Hepatocyte (in vitro differentiated cells): ENCODE measurements at places on chromosomes 2 and 18. TPM values are rescaled to one million over a fixed set of nuclear protein-coding genes. Genes with fewer than 3 reads are reported as not detected.
A peak's percentile ranks its signal among the peaks of the same experiment; 100 is the strongest.

GRCh38 chr18:53603276-53603675 lies 621.2 kb downstream of the MBD2 start:
- DNase-seq = no peak

GRCh38 chr2:67709835-67710234 lies 312.7 kb downstream of the ETAA1 start:
- DNase-seq = no peak

GRCh38 chr18:7987284-7987976 lies 420.3 kb downstream of the PTPRM start:
- DNase-seq = no peak

DNA sequence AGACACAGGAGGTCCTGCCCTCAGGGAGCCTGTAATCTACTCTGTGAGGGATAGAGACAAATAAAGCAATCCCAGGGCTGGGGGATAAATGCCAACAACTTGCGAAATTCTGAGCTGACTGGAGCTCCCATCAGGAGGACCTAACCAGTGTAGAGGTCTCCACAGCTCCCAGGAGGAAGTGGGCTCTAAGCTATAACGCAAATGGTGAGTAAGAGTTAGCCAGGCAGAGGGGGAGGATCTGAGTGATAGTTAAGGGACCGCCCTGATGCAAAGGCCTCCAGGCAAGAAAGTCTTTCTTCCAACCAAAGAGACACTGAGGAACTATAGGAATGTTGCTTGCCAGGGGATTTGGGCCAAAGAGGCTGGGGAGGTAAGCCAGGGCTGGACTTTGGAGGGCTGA lies 16.0 kb upstream of the ZNF532 start:
- DNase-seq = no peak

DNA sequence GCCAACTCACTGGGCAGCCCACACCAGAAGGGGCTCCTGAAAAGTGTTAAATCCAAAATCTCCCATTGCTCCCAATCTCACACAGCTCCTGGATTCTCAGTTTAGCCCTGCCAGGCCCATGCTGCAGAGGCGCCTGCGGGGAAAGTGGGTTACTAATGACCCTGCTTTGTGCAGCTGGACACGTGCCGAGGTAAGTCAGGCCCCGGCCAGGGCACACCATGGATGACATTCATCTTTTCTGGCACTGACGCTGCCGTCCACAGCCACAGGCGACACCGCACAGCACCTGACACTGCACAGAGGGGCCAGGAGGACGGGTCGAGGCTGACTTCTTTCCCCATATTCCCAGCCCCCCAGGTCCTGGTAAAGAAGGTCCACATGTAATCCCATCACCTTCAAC lies 193.5 kb downstream of the EIPR1 start:
- no peak for DNase-seq

GRCh38 chr2:34547900-34548299 lies 948.8 kb upstream of the FAM98A start:
- no peak for DNase-seq

GRCh38 chr2:48771241-48772014 lies 15.9 kb upstream of the LHCGR start:
- DNase-seq = peak; percentile 28

- DNase-seq = peak; percentile 46
Measured at GRCh38 chr2:101330253-101330933, 21.9 kb upstream of the RNF149 start.

DNA sequence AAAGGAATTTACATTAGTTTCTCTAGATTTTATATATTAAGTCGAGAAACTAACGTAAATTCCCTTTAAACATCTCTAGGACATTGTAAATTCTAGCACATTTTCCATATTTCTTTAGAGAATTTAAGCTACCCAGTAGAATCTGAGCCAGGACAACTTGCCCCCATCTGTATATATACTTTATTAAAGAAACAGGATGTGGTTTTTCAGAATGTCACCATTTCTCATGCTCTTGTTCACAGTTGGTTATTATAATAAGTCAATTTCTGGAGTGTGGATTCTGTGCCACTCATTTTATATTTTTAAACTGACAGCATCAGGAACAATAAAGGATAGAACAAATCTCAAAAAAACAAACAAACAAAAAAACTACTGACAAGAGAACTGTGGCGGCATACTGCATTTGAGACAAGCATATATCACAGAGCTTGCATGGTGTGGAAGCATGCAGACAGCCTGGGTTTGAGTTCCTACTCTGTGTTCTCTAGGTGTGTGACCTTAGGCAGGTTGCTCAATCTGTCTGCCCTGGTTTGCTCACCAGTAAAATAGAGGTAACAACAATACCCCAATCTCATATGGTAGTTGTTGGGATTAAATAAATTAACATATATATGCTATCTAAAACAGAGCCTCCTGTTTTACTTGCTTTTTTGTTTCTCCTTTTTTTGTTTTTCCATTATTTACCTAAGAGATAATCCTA lies 61.4 kb upstream of the DNER start:
- no peak for DNase-seq

DNA sequence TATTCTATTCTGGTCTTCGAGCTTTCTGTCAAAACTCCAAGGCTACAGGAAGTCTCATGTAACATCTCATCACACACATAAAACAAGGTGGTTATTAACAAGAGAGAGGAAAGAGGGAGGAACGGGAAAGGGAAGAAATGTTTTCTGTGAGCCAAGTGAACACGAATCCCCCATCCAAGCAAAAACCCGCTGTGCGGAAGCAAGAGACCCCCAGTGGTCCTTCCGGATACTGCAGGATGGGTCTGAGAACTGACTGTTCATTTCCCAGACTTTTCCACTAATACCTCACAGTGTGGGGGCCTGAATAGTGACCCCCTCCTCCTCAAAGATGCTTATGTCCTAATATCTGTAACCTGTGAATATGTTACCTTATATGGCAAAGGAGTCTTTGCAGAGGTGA lies 19.0 kb upstream of the DIPK1C start:
- DNase-seq = peak; percentile 61

- DNase-seq = no peak
Measured at GRCh38 chr2:128613876-128614275, 295.2 kb upstream of the HS6ST1 start.

GRCh38 chr2:224147174-224147573 lies 108.1 kb upstream of the SERPINE2 start:
- peak; percentile 61 for DNase-seq

GRCh38 chr2:8380566-8380965 lies 301.3 kb upstream of the ID2 start:
- no peak for DNase-seq

DNA sequence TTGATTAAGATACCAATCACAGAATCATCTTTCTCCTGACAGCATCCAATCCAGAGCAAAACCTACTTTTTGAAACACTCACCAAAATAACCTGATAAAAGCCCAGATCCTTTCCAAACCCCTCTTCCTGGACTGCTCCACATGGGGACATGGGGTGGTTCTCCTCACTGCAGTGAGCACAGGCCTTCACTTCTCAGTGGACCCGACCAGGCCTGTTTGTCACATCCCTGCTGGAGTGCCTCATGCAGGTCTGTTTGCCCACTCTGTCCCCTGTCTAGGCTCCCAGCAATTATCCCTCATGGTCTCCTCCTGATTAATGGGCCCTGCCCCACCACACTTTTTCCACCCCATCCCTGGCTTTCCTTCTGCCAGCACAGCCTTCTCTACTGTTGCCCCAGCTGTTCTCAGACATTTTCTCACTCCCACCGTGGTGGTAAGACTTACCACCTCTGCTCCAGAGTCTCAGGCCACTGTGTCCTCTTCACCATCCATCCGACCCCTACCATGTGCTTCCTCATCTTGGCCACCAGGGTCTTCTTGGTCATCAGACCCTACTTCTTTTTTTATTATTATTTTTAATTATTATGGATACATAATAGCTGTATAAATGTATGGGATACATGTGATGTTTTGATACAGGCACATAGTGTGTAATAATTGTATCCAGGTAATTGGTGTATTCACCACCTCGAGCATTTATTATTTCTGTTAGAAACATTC lies 21.1 kb downstream of the MRPL30 start:
- DNase-seq = no peak

DNA sequence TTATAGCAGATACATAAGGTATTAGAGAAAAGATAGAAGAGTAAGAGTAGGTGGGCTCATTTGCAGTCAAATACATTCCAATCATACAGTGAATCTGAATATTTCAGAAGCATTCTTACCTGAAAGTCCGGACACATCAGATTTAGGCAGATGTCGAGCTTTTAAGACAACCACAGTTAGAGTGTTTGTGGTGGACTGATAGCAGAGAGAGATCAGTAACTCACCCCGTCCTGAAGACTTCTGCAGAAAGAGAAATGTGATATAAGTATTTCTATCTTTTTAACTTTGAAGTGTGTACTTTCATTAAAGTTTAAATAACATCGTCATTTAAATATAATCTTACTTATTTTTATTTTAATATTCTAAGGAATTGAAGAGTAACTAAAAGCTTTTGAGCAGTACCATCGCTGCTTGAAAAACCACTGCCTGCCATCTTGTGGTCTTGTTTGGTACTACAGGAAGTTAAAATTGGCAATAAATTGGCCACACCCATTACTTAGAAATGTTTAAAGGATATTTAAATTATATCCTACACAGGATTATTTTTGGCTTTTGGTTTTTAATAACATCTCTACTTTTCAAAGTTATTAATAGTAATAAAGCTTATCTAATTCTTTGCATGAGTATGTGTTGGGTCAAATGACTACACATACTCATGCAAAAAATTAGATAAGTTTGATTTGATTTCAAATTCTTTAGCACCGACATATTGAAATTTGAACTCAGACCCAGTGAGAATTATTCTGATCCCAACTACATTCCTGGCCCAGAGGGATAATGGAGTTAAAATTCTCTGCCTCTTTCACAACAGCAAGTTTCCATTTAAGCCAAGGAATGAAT lies 5.5 kb downstream of the SYT4 start:
- peak; percentile 59 for DNase-seq

GRCh38 chr18:42348722-42349121 lies 393.7 kb downstream of the PIK3C3 start:
- no peak for DNase-seq

GRCh38 chr18:21443776-21444464 lies 156.6 kb downstream of the ESCO1 start:
- DNase-seq = no peak

DNA sequence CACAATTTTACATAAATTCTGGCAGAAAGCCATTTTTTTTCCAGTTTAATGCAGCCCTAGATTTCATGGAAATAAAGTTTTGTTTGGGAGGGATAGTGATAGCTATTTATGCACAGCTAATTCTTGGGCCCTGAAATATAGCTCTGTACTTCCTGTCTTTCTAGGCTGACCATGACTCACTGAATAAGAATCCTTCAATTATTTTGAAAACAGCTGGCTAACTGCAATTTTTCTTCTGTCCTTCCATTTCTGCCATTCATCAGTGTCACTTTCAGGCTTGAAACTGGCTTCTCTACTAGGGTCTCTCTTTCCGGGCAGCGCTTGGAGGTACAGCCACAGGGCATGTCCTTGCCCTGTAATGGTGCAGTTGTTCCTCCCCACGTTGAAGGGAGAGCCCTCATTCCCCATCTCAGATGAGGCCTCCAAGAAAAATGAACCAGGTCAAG lies 97.1 kb upstream of the TMEM178A start:
- DNase-seq = peak; percentile 42

DNA sequence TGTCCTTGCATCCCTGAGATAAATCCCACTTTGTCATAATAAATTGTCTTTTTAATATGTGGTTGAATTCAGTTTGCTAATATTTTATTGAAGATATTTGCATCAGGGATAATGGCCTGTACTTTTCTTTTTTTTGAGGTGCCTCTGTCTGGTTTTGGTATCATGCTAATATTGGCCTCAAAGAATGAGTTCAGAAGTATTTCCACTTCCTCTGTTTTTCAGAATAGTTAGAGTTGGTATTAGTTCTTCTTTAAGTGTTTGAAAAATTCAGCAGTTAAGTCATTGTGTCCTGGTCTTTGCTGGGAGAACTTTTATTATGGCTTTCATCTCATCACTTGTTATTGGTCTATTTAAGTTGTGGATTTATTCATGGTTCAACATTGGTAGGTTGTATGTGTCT lies 464.1 kb upstream of the CRIM1 start:
- DNase-seq = no peak

GRCh38 chr2:232325324-232326273 lies 53.0 kb upstream of the ALPP start:
- DNase-seq = peak; percentile 58

DNA sequence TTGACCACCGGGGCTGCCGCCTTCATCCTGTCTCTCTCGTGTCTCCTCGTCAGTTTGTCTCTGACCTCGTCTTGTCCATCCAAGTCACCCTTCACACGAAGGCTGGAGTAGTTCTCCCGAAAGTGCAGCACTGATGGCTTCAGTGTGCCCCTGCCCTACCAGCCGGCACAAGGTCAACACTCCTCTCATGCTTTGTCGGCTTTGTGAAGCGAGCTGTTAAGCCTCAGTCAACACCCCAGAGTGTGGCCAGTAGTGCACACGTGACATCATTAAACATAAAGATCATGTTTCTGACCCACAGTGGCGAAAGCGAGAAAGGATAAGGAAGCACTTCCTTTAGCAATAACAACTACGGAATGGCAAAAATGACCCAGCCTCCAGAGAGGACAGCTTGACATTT lies 23.2 kb downstream of the ACKR3 start:
- peak; percentile 75 for DNase-seq

DNA sequence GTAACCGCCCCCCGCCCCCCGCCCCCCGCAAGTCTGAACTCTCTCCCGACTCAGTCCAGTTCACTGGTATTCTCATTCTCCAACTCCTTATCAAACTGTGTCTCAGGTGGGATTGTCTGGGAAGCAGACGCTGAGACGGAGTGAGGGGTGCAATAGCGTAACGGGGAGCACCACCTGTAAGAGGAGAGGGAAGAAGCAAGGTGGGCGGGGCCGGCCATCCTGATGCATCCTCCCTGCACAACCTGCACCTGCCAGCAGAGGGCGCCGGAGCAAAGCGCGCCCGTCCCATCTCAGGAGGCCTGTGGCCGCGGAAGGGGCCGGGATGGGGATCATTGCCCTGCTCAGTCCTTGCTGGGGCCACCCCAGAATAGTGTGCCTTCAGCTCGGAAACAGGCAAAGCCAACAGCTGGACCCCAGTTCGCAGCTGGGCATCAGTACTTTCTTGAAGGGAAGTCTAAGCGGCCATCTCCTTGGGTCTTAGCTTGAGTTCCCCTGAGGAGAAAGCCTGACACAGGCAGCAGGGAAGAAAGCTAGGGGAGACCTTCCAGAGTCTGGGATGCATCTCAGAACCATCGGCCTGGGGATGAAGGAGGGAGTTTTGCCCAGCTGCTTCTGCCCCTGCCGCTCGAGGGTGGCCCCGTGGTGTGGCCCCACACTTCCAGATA lies 208.0 kb downstream of the TFCP2L1 start:
- DNase-seq = peak; percentile 81

DNA sequence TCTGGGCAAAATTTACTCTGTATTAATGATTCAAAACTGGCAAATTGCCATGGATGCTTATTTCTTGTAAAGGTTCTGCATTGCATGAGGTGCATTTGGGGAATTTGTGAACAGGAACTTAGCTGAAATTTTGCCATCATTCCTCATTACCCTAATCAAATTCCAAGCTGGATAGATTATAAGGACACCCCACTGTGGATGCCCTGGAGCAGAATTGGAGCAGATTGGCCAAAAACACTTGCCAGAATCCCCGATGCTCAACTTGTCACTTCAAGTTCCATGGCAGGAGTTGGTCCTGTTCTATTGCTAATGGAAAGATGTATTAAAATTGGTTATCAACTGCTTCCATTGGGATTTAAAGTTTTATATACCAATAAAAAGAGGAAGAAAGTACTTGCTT lies 237.9 kb downstream of the CCDC102B start:
- no peak for DNase-seq

Gene NPHP1
- polyA plus RNA-seq = 1.3 and 4.1 TPM in 2 replicates

Gene ANKRD29
- polyA plus RNA-seq = 7.7 and 8.9 TPM in 2 replicates

Gene ID2
- polyA plus RNA-seq = 563 and 612 TPM in 2 replicates

Gene MC5R
- polyA plus RNA-seq = not detected in 2 replicates

Gene TIGD1
- 6.2 TPM in 2 replicates for polyA plus RNA-seq
